Pancreas (tissue), 10 donors: ENCODE measurements at places on chromosomes 16 and 17. TPM values are rescaled to one million over a fixed set of nuclear protein-coding genes. Genes with fewer than 3 reads are reported as not detected.
A peak's percentile ranks its signal among the peaks of the same experiment; 100 is the strongest.

GRCh38 chr16:86951041-86951822, 366.0 kb downstream of the C16orf95 start:
- DNase-seq: no peak
- no peaks in the 10 kb centered on the region for H3K27me3 ChIP-seq
- H3K36me3 ChIP-seq: no peaks in the 10 kb centered on the region
- no peaks in the 10 kb centered on the region for H3K4me1 ChIP-seq

GRCh38 chr16:88350922-88351321, 31.8 kb upstream of the ZNF469 start:
- no peaks in the 10 kb centered on the region for H3K27me3 ChIP-seq
- H3K4me1 ChIP-seq: no peaks in the 10 kb centered on the region
- H3K27ac ChIP-seq: no peak overlapping the region
- H3K36me3 ChIP-seq: no peaks in the 10 kb centered on the region

DNA sequence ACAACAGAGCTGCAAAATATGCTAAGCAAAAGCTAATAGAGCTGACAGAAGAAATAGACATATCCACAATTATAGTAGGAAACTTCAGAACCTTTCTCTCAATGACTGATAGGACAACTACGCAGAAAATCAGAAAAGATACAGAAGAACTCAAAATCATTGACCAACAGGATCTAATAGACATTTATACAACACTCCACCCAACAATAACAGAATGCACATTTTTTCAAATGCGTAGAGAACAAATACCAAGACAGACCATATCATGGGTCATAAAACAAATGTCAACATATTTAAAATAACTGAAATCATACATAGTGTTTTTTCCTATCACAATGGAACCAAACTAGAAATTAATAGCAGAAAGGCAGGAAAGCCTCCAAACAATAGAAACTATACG, 237.4 kb downstream of the C16orf78 start:
- H3K36me3 ChIP-seq: no peaks in the 10 kb centered on the region
- no peak for DNase-seq
- H3K27me3 ChIP-seq: no peaks in the 10 kb centered on the region

- no peaks in the 10 kb centered on the region for H3K27me3 ChIP-seq
- H3K27ac ChIP-seq: no peak overlapping the region
- no peaks in the 10 kb centered on the region for H3K4me1 ChIP-seq
Measured at GRCh38 chr17:61805399-61805798, 57.9 kb downstream of the BRIP1 start.

GRCh38 chr17:1730326-1731193, 6.1 kb downstream of the WDR81 start:
- no peak overlapping the region for H3K27ac ChIP-seq
- H3K4me1 ChIP-seq: no peaks in the 10 kb centered on the region
- DNase-seq: no peak
- H3K4me3 ChIP-seq: no peak overlapping the region

- peak; percentile 47 for DNase-seq
- no peak overlapping the region for H3K27ac ChIP-seq
- H3K4me3 ChIP-seq: no peak overlapping the region
- peaks cover 3% of the 10 kb centered on the region for H3K36me3 ChIP-seq
Measured at GRCh38 chr16:63466-63865, 9.0 kb downstream of the RHBDF1 start.

DNA sequence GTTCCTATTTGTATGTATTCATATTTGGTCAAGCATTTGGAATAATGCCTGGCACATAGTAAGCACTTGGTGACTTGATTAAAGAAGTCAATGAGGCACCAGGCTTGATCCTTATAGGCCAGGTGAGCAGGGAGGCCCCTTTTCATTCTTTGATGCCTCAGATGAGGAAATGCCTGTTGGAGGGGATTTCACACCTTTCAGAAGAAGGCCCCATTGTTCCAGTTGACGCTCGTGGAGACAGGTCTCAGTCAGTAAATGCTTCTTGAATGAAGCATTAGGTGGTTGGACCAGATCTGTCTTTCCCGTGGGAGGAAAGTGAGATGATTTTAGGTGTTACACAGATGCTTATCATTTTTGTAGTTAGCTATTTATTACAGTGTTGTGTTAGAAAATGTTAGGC, 13.0 kb downstream of the LCMT1 start:
- no peak for DNase-seq
- no peaks in the 10 kb centered on the region for H3K36me3 ChIP-seq
- no peaks in the 10 kb centered on the region for H3K27me3 ChIP-seq
- H3K4me1 ChIP-seq: no peaks in the 10 kb centered on the region
- no peak overlapping the region for H3K27ac ChIP-seq
- H3K4me3 ChIP-seq: no peak overlapping the region

DNA sequence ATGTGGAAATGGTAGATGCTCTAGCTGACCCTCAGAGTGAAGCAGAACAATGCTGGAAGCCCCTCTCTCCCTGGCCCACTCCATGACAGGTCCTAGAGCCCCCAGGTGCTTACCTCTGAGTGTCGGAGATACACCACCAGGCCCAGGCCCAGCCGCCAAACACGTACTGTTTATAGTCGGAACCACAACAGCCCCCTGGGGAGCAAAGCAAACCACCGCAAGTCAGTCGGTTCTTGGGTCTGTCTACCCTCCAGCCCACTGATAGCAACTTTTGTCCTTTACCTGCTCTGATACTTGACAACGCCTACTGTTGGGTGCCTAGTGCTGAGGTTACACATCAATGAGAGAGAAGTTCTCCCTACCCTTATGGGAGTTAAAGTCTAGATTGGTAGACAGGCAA, 8.7 kb downstream of the FLOT2 start:
- no peak for DNase-seq
- no peaks in the 10 kb centered on the region for H3K27me3 ChIP-seq
- H3K27ac ChIP-seq: no peak overlapping the region
- H3K36me3 ChIP-seq: peaks cover 12% of the 10 kb centered on the region
- H3K4me3 ChIP-seq: no peak overlapping the region

DNA sequence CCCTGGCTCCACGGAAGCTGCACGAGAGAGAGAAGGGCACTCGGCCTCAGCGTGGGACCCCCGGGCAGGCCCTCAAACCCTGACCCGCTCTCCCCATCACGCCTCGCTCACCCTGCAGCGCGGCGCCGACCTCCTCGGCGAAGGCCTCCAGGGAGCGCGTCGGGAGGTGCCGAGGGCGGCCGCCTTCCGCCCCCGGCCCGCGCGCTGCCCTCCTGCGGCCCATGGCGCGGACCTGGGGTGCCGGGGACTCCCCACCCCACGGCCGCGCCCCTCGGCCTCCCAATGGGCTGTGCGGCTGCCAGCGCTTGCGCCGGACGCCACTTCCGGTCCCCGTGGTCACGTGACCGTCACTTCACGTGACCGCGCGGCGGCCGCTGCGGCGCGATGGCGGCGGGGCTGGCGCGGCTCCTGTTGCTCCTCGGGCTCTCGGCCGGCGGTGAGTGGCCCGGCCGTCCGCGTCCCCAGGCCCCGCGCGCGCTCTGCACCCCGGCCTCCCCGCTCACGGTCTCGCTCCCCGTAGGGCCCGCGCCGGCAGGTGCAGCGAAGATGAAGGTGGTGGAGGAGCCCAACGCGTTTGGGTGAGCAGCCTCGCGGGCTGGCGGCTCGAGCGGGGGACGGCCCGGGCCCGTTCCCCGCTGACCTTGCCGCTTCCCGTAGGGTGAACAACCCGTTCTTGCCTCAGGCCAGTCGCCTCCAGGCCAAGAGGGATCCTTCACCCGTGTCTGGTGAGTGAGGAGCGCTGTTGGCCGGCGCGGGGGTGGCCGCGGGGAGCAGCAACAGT, at the start of the genes GNPTG and TSR3:
Gene GNPTG, plus strand, starts transcription at position 350 of the 781 bp plus-strand sequence. Its CDS starts 35 bp downstream, at position 385.
Gene TSR3, minus strand, starts transcription at position 297 of the 781 bp plus-strand sequence. Its CDS starts 74 bp downstream, at position 223.
- peak; percentile 81 for DNase-seq
- peaks cover 21% of the 10 kb centered on the region for H3K4me1 ChIP-seq
- no peaks in the 10 kb centered on the region for H3K36me3 ChIP-seq
- peak within 1 kb of the TSS; percentile 50 for H3K27ac ChIP-seq
- H3K27me3 ChIP-seq: no peaks in the 10 kb centered on the region

DNA sequence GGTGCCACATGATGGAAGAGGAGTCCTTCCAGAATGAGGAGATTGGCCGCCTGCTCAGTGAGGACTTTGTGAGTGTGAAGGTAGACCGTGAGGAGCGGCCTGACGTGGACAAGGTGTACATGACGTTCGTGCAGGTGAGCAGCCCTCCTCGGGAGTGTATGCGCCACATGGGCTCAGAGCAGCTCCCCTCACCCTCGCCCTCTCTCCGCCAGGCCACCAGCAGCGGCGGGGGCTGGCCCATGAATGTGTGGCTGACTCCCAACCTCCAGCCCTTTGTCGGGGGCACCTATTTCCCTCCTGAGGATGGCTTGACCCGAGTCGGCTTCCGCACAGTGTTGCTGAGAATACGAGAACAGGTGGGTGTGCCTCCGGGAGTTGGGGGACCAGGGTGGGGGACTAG, 1.9 kb downstream of the SPATA20 start:
- no peak overlapping the region for H3K4me3 ChIP-seq
- no peak overlapping the region for H3K27ac ChIP-seq
- H3K4me1 ChIP-seq: peaks cover 4% of the 10 kb centered on the region
- H3K36me3 ChIP-seq: no peaks in the 10 kb centered on the region

DNA sequence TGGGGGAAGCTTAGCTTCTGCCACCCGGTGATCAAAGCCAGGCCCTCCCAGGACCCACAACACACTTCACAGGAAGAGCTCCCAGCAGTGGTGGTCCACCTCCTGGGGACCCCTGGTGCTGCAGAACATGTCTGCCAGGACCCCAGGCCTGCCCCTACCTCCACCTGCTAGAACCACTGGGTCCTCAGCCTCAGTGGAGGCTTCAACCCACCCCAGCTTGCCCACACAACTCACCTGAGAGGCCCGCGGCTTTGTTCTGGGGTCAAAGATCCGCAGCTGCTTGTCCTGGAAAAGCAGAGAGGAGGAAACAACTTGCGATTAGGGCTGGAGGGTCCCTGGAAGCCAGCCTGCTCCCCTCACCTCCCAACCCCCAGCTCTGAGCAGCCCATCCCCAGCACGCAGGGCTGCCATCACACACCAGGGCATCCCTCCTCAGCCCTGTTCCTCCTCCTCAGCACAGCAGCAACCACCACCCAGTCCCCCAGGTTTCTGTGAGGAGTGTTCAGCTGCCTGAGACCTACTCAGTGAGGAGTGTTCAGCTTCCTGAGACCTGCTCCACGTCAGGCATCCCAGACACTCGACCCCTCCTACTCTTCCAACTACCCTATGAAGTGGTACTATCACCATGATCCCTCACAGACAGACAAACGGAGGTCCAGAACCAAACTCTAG, 21.2 kb downstream of the CORO7 start:
- DNase-seq: no peak
- no peaks in the 10 kb centered on the region for H3K4me1 ChIP-seq
- no peak overlapping the region for H3K27ac ChIP-seq
- no peaks in the 10 kb centered on the region for H3K36me3 ChIP-seq
- H3K4me3 ChIP-seq: no peak overlapping the region

DNA sequence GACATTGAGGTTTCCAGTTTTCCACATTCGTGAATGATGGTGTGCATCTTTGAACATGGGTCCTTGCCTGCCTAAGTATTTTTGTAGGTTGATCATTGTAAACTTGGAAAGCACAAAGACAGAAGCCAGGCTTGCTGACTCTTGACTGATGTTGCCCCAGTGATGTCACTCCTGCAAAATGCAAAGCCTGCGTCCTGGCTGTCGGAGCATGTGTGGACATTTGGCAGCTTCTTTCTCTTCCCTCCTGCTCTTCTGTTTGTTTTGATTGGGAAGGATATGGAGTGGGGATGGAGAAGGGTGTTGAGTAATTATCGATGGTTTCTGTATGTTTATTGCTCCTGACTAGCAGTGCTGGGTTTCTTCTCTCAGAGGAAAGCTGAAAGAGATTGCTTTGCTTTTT, 3.2 kb downstream of the NDE1 start:
- no peaks in the 10 kb centered on the region for H3K4me1 ChIP-seq
- no peak for DNase-seq
- H3K27me3 ChIP-seq: no peaks in the 10 kb centered on the region
- no peaks in the 10 kb centered on the region for H3K36me3 ChIP-seq
- no peak overlapping the region for H3K27ac ChIP-seq
- H3K4me3 ChIP-seq: no peak overlapping the region

DNA sequence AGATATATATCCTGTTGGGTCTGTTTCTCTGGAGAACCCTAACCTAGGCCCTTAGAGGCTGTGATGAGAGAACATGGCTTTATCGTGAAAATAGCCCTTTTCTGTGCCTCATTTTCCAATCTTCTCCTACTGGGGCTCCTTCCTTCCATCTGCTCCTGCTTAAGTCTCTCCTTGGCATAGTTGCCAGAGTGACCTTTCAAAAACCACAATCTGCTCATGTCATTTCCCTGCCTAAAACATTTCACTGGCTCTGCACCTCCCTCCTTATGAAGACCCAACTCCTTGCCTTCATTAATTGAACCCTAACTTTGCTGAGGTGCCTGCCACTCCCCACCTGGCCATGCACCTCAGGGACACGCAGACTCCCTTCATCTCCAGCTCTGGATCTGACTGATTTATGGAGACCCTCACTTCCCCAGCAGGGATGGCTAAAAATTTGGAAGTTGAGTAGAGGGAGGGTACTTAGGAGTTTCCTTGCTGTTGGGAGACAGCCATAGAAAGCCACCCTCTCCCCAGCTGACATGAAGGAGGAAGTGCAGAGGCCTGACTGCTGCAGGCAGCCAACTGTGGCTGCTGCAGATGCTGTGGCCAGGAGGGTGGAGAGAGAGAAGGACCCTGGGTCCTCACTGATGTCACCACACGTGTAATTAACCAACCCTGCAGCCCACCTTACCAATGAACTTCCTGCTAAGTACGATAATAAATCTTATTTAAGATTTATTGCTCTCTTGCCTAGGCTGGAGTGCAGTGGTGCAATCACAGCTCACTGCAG, 6.3 kb upstream of the GGA2 start:
- H3K27me3 ChIP-seq: no peaks in the 10 kb centered on the region
- H3K4me3 ChIP-seq: no peak overlapping the region
- H3K27ac ChIP-seq: no peak overlapping the region
- H3K36me3 ChIP-seq: no peaks in the 10 kb centered on the region
- DNase-seq: no peak
- H3K4me1 ChIP-seq: no peaks in the 10 kb centered on the region

DNA sequence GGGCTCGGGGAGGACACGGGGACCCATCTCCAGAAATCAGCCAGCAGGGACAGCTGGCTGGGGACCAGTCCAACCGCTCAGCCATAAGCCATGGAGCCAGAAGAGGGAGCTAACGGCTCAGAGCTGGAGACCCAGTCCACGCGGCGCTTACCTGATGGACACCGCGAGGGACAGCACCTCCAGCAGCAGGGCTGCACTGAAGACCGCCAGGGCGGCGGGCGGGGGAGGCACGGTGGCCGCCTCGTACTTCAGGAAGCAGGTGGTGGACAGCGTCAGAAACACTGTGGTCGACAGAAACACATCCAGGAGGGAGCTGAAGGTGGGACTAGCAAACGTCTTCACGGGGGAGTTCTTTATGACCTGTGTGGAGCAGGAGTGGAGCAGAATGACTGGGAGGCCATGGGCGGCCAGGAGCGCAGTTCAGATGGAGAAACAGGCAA, 102.6 kb upstream of the CREBBP start:
- H3K4me3 ChIP-seq: no peak overlapping the region
- peaks cover 7% of the 10 kb centered on the region for H3K36me3 ChIP-seq
- H3K4me1 ChIP-seq: no peaks in the 10 kb centered on the region
- H3K27ac ChIP-seq: no peak overlapping the region

The ADAD2 gene
- total RNA-seq: not detected

The CES5A gene
- total RNA-seq: not detected

The KRTAP1-1 gene
- 0.46 TPM for total RNA-seq

The CCL3 gene
- total RNA-seq: 1.2 TPM

The SLC47A1 gene
- total RNA-seq: 0.12 TPM

The DOC2B gene
- total RNA-seq: 12.9 TPM
